ENCODE measurements at places on chromosomes 5 and 9.

- DNase-seq, result no peak
Measured at GRCh38 chr5:160619381-160619780, 197.7 kb downstream of the PTTG1 start.

DNA sequence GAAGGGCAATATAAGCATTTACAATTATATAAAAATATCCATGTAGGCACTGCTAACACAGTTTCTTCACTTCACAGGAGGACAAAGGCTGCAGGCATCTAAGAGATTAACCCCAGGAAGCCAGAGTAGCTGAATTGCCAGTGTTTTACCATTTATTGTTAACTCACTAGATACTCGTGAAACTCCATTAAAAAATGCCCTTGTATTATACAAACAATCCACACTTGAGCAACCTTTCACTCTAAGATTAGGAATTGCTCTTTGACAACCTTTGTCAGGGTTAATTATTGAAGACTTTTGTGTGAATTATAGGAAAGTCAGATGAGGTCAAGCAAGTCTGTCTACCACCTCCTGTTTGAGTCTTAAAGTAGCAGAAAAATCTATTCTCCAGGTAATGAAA, 317.8 kb downstream of the ADGRV1 start:
- DNase-seq, result no peak

- no peak for DNase-seq
Measured at GRCh38 chr5:108129129-108129528, 252.8 kb downstream of the FBXL17 start.

DNA sequence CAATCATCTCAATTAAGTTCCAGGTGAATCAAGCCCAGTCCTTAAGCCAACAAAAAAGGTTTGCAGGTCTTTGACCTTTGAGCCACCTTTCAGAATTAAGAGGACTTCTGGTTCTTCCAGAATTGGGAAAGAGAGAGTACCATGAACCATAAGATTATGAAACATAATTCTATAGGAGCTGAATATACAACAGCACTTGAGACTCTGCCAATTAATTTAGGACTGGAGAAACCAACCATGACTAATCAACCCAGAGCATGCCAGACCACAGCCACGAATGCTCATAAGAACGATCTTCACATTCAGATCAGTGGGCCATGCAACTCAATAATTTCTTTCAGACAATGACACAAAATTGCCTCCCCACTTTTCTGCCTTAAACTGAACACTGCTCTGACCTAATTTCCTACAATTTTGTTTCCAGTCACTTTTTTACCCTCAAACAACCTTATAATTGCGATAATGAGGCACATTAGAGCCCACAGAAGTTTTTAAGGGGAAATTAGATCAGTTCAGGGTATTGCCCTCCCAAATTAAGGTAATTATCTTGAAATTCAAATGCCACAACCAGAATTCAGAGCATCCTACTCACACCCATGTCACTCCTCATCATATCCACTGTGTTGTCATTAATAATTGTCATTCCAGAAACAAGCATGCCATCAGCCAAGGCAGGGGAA, 213.4 kb downstream of the ATPSCKMT start:
- no peak for DNase-seq

DNA sequence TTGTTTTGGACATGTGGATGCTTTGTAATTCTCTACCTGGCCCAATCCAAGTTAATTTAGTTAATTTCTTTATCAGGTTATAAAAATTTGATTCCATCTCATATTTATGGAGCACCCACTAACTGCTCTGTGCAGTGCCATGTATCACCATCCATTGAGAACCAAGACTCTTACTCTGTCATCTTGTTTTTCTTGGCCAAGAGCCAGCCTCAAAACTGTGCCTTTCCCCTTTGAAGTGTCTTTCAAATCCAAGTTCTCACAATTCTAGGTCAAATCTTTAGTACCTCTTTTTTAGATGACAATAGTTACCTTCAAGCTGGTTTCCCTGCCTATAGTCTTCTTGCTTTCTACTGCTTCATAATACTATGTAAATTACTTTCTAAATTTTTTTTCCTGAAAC, 3.2 kb downstream of the COMMD10 start:
- no peak for DNase-seq

- no peak for DNase-seq
Measured at GRCh38 chr9:18638371-18639249, 164.7 kb downstream of the ADAMTSL1 start.

DNA sequence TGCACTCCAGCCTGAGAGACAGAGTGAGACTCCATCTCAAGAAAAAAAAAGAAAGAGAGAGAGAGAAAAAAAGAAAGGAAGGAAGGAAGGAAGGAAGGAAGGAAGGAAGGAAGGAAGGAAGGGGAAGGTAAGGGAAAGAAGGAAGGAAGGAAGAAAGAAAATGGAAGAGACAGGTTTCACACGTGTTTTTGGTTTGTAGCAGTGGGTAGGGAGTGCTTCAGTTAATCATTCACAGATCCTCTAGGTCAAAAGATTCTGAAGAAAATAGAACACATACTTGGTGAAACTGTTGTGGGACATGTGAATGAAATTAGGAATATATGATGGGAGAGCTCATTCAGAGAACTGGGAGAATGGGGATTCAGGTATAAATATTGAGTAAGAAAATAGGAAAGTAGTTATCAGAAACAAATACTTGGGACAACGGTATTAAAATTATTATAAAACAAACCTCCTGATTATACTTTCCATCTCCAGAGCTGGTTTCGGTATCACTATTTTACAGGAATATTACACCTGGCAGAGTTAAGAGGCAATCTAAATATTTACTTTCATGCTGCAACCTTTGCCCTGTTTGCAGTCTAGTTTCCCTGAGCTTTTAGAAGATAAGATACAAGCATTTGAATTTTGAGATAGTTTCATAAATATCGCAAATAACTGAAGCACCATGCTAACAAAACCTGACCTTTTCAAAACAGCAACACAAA, 37.2 kb downstream of the MARVELD2 start:
- DNase-seq, result no peak

DNA sequence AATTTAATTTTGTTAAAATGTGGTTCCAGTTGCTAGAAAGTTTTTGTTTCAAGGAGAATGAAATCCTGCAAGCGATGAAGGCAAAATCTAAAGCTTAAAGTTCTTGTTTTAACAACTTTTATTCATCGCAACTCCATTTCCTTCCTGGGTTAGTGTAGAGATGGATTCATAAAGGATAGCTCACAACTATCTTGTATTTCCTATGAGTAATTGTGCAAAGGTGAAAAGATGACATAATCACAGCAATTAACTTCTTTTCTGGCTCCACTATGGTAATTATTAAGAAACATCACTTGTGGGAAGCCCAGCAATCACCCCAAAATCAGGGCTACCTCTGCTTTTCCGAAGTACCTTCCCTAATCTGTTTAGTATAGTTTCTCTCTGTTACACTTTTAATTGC, 80.8 kb upstream of the SEMA6A start:
- DNase-seq, result no peak

- DNase-seq, result no peak
Measured at GRCh38 chr5:143152445-143152844, 251.0 kb downstream of the NR3C1 start.

DNA sequence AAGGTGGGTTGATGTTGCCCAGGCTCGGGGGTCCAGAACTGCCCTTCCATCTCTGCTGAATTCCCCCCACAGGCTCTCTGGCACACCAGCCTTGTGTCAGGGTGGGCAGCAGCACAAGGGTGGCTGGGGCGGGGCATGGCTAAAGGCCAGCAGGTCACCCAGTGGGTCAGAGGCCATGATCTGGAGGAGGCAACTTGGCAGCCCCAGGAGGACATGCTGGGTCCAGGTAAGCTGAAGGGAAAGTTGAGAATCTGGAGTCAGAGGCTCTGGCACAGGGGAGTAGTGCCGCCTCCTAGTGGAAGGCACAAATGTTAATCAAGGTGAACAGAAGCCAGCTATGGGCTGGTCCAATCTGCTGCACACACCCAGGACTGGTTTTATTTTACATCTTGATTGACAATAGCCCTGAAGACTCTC, 6.2 kb downstream of the TMEM8B start:
- no peak for DNase-seq

DNA sequence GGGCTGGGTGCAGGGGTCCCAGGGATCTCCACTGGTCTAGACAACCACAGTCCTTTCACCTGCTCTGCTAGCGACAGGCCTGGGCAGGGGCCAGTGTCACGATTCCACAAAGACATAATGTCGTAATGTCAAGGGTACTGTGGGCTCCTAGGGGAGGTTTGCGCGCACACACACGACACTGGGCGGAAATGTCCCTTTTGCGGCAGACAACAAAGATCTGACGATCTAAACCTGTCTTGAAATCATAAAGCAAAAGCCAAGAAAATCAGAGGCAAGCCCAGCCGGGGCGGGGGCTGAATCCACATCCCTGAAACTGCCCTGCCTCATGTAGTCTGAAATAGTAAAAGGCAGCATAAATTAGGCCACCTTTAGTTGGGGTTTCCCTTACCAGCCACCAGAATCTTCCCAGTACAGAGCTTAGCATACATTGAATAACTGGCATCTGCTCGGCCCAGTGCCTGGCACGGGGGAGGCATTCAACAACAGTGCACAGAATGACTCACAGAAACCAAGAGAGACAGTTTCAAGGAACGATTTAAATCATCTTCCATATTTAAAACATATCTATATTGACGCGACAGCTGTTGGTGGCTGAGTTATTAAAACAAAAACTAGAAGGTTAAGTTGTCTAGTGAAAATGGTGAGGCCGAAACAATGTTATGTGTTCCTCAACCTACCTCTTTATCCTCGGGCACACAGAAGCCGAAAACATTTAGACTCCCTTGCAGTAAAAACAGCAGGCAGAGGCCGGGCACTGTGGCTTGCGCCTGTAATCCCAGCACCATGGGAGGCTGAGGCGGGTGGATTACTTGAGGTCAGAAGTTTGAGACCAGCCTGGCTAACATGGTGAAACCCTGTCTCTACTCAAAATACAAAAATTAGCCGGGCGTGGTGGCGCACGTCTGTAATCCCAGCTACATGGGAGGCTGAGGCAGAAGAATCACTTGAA, 151.0 kb downstream of the MYO10 start:
- DNase-seq, result no peak

DNA sequence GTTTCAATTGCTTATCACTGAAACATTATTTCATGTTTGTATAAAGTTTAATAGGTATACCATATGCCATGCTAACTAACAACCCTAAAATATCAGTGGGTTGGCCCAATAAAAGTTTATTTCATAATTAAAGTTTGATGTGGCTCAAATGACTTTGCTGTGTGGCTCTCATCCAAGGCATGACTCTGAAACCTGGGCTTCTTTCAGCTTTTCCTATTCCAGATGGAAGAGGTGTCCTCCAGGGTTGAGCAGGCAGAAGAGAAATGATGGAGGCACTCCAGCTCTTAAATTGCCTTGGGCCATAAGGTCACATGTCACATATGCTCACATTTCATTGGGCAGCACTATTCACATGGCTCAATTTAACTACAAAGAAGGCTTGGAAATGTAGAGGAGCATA, 101.9 kb downstream of the MACIR start:
- DNase-seq, result no peak

DNA sequence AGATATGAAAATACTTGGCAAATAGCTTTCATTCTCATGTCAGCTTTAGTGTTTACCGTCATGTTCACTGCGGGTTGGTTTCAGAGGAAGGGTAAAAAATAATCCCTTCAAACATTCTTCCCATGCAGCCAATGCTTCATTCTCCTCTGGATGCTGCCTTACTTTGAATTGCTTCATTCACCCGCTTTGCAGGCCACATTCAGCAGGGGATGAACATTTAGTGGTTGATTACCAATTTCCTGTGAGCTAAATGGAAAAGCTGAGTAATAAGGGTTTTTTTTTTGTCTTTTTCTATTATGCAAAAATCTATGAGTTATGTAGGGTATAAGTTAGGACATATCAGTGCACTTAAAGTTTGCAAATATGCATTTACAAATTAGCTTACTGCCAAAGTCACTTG, 96.3 kb upstream of the MEF2C start:
- no peak for DNase-seq

- DNase-seq, result no peak
Measured at GRCh38 chr5:56208681-56209080, 24.4 kb downstream of the ANKRD55 start.

- DNase-seq, result no peak
Measured at GRCh38 chr5:31075981-31076380, 117.5 kb upstream of the CDH6 start.

DNA sequence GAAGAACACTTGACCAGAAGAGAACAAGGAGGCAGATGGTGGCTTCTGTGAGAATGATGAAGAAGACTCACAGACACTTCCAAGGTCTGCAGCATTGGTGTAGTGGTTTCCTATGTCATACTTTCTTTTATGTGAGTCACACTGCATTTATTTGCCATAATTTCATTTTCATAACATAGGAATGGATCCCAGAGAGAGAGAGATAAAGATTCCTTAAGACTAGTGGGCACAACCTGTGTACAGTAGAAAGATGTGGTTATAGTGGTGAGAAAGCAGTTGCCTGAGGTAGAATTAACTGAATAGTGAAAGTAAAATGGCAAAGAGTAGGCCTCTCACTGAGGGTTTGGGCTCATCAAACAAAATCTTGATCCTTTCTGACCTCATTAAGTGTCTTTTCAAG, 7.6 kb upstream of the CCDC152 start:
- DNase-seq, result no peak

GRCh38 chr9:78871452-78872331, 574.8 kb downstream of the PSAT1 start:
- no peak for DNase-seq

DNA sequence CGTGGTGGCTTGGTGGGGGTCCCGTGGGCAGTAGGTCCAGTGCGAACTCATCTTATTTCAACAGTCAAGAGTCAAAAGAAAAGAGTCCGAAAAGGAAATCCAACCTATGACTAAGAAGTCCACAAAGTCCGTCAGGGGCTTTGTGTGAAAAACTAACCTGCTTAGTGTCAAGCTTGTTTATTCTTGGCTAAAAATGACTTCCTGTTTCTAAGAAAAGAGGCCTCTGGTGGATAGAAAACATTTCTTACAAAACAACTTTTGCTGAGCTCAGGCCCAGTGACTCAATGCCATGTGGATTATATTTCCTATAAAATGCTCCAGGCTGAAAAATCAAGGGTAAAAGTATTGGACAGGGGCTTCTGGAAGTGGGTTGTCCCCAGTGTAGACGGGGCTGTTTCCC, 105.9 kb downstream of the GADD45G start:
- DNase-seq, result no peak

GRCh38 chr5:71988808-71989207, 118.5 kb upstream of the MAP1B start:
- DNase-seq, result no peak

GRCh38 chr9:21016701-21017491, 14.5 kb downstream of the HACD4 start:
- no peak for DNase-seq

- no peak for DNase-seq
Measured at GRCh38 chr5:132027027-132027426, 15.6 kb upstream of the ACSL6 start.

- no peak for DNase-seq
Measured at GRCh38 chr5:10704949-10705621, 55.9 kb downstream of the DAP start.
